Activated naive CD8-positive, alpha-beta T cell treated with anti-CD3 and anti-CD28 coated beads for 36 hours (primary cell): ENCODE measurements at places on chromosomes 7 and 10. TPM values are rescaled to one million over a fixed set of nuclear protein-coding genes. Genes with fewer than 3 reads are reported as not detected.

SPAM1 gene
- not detected for total RNA-seq

DNA sequence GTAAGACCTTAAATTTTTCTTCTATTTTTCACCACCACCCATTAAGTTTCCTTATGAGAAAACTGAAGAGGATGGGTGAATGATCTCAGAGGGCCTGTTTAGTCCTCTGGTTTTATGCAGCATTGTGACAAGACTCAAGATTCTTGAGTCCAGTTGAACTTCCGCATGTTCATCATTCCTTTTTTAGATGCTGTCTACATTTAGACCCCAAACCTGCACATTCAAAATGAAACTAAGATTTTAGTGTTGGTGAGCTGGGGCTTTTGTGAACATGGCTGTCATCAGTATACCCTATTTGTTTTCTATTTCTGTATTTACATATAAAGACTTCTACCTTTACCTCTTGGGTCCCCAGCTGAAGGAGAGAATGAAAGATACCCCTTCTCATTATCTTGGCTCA is 31.1 kb downstream of the NET1 start:
- peaks cover 31% of the 10 kb centered on the region for H3K4me1 ChIP-seq
- DNase-seq, result no peak
- peaks cover 10% of the 10 kb centered on the region for H3K36me3 ChIP-seq
- no peak overlapping the region for H3K27ac ChIP-seq
- no peak overlapping the region for H3K4me3 ChIP-seq
- peaks cover 4% of the 10 kb centered on the region for H3K27me3 ChIP-seq

GRCh38 chr7:55575098-55575497 is 2.8 kb upstream of the VOPP1 start:
- no peak for DNase-seq
- H3K27me3 ChIP-seq, result no peaks in the 10 kb centered on the region
- H3K4me3 ChIP-seq, result no peak overlapping the region

DNA sequence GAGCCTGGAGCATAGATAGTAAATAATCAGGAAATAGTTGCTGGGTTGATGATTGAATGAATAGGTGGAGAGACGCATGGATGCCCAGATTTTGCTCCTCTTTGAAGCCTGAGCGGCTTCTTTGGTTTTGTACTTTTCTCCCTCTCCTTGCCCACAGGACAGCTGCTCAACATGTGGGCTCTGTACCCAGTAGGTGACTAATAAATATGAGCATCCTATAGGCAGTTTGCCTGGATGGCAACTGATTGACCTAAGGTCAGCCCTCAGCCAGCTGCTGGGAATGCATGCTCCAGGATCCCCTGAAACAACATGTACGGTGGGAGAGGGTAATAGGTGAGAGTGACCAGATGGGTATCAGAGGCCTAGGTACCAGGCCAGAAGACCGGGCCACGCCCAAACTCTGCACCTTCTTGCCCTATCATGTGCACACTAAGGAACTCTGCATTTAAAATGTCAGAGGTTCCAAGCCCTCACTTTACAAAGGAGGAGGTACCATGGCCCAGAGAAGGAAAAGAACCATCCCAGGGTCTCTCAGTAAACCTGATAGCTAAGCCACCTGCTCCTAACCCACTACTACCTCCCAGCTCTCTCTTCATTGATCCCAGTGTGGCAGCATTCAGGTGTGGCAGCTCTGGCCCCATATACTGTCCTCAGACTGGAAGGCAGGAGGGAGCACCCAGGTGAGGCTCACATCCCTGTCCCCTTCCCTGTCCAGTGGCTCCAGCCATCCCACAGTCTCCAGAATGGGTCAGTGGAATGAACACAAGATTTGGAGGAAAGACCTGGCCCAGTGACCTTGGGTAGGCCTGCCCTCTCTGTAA is 2.7 kb upstream of the ZCCHC24 start:
- H3K36me3 ChIP-seq, result no peaks in the 10 kb centered on the region
- no peak overlapping the region for H3K27ac ChIP-seq
- H3K27me3 ChIP-seq, result peaks cover 17% of the 10 kb centered on the region
- H3K4me1 ChIP-seq, result peaks cover 18% of the 10 kb centered on the region
- no peak overlapping the region for H3K4me3 ChIP-seq
- no peak for DNase-seq

- no peaks in the 10 kb centered on the region for H3K36me3 ChIP-seq
- H3K27ac ChIP-seq, result no peak overlapping the region
- no peak for DNase-seq
- no peak overlapping the region for H3K4me3 ChIP-seq
- H3K27me3 ChIP-seq, result peaks cover 7% of the 10 kb centered on the region
These were observed 55.5 kb downstream of the MET start for GRCh38 chr7:116727432-116728009.
